ENCODE measurements at places on chromosomes 4 and X. TPM values are rescaled to one million over a fixed set of nuclear protein-coding genes. Genes with fewer than 3 reads are reported as not detected.

DNA sequence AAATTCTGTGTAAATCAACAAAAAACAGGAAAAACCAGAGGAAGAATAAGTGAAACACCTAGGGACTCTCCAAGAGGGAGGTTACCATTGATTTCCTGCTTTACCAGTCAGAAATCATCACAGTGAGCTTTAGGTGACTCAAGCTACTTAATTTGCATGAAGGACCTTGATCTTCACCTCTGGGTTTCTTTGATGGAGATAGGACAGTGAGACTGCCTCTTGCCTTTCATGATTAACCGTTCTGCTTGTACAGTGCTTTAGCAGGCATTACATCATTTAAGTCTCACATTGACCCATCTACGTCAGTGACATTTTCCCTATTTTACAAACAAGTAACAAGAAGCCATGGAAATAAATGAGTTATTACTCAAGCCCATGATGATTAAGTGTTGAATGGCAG, 3.4 kb upstream of the GK start:
- no peak for DNase-seq

Gene MAP7D2
- 0.13 TPM for total RNA-seq

DNA sequence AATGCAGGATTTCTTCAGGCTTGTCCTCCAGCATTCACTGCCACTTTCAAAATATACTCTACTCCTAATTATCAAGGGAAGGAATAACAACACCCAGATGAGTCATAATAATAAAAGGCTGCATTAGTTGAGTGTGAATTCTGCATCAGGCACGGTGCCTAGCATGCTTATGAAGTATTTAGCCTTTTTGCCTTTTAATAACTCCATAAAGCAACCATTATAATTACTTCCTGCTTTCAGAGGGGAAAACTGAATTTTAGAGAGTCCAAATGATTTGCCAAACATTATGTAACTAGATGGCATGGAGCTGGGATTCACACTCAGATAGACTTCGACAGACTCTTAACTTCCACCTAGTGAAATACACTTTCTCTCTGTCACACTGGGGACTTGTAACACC, 2365.5 kb downstream of the PCDH7 start:
- no peak for DNase-seq

DNA sequence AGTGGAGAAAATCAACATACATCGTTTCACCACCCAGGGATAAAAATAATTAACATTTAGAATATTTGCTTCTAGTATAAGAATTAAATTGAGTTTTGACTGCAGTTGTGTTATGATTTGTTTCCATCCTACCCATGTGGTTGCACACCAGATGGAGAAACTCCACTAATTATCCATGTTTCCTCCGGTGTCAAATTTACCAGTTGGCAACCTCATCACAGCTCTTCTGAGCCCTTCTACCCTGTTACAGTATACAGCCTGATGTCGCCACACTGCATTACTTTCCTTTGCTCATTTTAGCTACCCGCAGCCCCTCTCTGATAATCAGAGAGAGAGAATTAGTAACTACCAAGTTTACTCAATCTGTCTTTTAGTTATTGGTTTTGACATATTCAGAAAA, 411.2 kb downstream of the DTHD1 start:
- no peak for DNase-seq

DNA sequence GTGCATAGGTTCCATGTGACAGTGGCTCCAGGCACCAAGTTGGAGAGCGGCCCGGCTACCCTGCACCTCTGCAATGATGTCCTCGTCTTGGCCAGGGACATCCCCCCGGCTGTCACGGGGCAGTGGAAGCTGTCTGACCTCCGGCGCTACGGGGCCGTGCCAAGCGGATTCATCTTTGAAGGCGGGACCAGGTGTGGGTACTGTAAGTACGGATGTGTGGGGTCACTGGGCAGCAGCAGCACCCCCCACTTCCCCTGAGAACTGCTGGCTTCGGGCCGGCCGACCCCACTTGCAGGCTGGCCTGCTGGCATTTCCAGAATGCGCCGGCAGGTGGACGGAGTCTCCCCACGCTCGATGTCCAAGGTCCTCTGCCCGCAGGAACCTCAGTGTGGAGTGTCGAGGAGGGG, 13.2 kb downstream of the DOK7 start:
- DNase-seq = no peak

GRCh38 chr4:46445710-46446314, 55.9 kb upstream of the GABRA2 start:
- DNase-seq = no peak

DNA sequence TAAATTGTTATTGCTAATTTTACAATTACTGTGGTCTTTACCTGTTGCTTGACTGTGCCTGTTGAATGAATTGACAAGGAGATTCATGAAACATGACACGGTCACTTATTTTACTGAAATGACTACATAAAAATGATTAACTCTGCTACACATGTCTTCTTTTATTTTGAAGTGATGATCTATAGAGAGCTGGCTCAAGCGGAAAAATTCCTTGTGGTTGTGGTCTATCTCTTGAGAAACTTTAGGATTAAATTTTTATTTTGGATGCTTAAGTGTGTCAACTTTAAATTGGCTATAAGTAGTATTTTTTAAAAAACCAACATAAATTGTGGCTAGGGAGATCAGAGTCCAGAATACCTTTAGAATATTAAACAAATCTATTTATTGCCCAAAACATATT, 131.8 kb upstream of the PITX2 start:
- no peak for DNase-seq

DNA sequence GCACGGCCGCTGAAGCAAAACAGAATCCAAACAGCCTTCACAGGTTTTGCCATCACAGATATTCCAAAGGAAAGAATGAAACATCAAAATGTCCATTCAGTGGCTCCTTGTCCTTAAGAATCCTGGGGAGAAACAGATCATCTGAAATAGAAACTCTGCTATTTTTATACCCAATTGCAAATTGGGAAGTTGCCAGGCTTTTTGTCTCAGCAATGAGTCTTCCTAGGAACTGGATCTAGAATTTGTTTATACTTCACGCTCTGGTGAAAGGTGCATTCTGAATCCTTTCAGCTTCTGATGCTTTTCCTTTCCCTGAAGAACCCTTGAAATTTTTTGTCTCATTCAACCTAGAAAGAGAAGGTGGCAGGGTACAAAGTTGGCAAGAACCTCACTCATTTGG, 218.9 kb downstream of the FBXW7 start:
- no peak for DNase-seq

DNA sequence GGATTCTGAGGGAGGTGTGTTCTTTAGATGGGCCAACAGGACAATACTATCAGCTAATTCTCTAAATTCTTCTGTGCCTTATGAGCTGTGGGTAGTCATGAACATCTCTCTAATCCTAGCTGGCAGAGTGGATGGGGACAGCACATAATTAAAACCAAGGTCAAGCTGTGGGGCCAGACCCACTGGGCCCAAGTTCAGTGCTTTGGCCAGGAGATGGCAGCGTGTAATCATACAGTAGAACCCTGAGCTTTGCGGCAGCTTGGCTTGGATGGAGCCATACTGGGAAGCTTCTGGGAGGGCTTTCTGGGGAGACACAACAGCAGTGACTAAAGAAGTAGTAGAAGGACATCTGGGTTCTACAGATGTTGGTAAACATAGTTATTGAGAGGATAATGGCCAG, 140.3 kb upstream of the CXCL13 start:
- no peak for DNase-seq

Gene SLC38A5
- not detected for total RNA-seq

Gene KDR
- 7.6 TPM for total RNA-seq

DNA sequence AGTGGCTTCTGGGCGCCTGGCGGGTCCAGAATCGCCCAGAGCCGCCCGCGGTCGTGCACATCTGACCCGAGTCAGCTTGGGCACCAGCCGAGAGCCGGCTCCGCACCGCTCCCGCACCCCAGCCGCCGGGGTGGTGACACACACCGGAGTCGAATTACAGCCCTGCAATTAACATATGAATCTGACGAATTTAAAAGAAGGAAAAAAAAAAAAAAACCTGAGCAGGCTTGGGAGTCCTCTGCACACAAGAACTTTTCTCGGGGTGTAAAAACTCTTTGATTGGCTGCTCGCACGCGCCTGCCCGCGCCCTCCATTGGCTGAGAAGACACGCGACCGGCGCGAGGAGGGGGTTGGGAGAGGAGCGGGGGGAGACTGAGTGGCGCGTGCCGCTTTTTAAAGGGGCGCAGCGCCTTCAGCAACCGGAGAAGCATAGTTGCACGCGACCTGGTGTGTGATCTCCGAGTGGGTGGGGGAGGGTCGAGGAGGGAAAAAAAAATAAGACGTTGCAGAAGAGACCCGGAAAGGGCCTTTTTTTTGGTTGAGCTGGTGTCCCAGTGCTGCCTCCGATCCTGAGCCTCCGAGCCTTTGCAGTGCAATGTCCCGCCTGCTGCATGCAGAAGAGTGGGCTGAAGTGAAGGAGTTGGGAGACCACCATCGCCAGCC, at the start of gene ATOH1:
Gene ATOH1, plus strand, starts transcription at position 422 of the 663 bp plus-strand sequence. Its CDS starts 174 bp downstream, at position 596.
- DNase-seq = no peak

- DNase-seq = no peak
Measured at GRCh38 chr4:102754044-102754443, 6.7 kb downstream of the MANBA start.

All from gastrocnemius medialis (tissue), 4 donors.